NCI-H1930 (cell line): ENCODE measurements at places on chromosomes 1 and 21.

- no peak for DNase-seq
Measured at GRCh38 chr1:211148366-211148765, 14.4 kb upstream of the KCNH1 start.

DNA sequence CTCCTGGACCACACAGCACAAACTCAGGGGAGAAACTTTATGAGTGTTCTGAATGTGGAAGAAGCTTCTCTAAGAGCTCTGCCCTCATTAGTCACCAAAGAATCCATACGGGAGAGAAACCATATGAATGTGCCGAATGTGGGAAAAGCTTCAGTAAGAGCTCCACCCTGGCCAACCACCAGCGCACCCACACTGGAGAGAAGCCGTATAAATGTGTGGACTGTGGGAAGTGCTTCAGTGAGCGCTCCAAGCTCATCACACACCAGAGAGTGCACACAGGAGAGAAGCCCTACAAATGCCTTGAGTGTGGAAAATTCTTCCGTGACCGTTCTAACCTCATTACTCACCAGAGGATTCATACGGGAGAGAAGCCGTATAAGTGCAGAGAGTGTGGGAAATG, 22.5 kb downstream of the ZSCAN20 start:
- DNase-seq: no peak

- DNase-seq: no peak
Measured at GRCh38 chr1:56249234-56249633, 330.1 kb downstream of the PLPP3 start.

DNA sequence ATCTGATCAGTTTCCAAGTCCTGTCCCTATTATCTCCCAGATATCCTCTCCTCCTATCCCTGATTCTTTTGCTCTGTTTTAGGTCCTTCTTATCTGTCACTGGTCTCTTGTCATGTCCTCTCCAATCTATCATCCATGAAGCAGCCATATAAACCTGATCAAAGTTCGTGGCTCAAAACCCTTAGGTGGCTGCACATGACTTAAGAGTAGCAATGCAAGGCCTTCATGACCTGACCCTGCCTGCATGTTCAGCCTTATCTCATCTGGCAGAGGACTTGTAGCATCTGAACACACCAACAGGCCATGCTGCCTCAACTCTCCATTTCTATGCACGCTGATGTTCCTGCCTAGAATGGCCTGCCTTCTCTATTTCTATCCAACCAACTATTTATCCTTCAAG, 65.2 kb downstream of the NOS1AP start:
- DNase-seq: no peak

DNA sequence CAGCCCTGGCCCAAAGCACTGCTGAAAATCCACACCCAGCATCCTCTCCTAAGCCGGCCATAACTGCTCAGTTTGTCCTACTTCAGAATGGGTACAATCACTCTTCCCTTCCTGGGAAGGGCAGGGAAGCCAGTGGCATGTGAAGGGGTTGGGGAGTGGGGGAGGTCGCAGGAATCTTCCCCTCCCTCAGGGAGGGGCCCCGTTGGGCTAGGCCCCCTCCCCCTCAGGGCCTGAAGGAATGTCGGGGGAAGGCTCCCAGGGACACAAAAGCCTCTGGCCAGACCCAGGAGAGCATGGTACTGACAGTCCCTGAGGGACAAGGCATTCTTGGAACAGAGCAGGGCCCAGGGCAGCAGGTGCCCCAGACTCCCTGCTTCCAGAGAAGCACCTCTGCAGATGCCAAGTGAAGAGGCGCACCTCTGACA, 1.2 kb downstream of the ELOVL1 start:
- DNase-seq: no peak

DNA sequence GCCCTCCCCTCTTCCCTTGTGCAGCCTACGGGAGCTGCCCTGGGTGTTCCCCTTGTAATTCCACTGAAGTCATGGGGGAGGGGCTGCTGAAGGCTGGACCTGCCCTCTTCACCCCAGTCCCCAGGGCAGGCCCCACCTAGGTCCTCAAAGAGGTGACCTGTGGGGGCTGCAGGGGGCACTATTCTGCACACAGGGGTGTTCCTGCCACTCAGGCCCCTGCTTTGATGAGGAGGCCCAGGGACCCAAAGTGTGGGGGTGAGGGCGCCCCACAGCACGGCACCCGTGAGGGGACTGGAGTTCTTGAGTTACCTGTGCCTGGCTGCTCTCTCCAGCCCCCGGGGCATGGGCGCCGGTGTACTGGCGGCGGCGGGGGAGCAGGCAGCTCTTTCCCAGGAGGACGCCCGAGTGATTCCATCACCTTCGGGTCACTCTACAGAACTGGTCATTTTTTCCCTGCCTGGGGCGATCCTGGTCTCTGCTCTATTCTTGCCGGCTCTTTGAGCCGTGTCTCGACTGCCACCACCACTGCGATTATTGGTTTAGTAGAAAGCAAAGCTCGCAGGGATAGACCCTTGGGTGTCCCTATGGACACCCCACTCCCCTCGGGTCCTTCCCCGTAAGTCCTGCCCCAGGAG, 6.9 kb upstream of the PRDM16 start:
- DNase-seq: no peak

DNA sequence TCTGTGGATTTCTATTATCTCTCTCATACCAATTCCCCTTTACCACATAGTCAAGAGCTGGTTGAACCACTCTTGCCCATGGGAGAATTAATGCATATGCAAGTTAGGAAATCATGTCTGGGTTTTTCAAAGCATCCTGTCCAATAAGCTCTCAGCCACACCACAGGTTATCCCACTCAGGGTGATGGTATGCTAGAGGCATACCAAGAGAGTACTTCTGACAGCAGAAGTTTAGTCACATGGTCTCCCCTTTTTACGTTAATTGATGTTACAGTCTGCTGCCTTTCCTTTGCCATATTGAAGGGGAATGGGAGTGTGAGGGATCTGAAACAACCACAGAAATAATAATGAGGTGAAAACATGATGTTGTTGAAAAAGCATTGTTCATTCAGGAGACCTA, 135.8 kb upstream of the PBX1 start:
- DNase-seq: no peak

DNA sequence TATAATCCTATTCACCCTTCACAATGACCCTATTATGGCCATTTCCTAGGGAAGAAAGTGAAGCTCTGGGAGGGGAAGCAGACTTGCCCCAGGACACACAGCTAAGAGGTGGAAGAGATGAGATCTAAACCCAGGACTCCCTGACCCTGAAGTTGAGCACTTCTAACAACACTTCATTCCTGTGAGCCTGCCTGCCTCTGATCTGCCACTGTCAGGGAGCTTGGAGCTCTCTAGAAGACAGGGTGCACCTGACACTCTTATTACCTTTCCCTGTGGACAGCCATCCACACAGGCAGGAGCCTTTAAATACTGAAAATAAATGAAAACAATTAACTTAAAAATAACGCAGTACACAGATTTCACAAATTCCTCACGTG, 599 bp downstream of the MKNK1 start:
- no peak for DNase-seq

GRCh38 chr1:211287218-211287617, 28.1 kb downstream of the RCOR3 start:
- DNase-seq: no peak
